ENCODE measurements at places on chromosomes 1 and 21.

GRCh38 chr21:31084689-31085088, 46.4 kb upstream of the KRTAP19-8 start:
- no peak for DNase-seq

GRCh38 chr1:162351246-162351842, 25.3 kb downstream of the SPATA46 start:
- no peak for DNase-seq

- no peak for DNase-seq
Observed at GRCh38 chr1:33473900-33474299, 1.5 kb downstream of the ZSCAN20 start.

DNA sequence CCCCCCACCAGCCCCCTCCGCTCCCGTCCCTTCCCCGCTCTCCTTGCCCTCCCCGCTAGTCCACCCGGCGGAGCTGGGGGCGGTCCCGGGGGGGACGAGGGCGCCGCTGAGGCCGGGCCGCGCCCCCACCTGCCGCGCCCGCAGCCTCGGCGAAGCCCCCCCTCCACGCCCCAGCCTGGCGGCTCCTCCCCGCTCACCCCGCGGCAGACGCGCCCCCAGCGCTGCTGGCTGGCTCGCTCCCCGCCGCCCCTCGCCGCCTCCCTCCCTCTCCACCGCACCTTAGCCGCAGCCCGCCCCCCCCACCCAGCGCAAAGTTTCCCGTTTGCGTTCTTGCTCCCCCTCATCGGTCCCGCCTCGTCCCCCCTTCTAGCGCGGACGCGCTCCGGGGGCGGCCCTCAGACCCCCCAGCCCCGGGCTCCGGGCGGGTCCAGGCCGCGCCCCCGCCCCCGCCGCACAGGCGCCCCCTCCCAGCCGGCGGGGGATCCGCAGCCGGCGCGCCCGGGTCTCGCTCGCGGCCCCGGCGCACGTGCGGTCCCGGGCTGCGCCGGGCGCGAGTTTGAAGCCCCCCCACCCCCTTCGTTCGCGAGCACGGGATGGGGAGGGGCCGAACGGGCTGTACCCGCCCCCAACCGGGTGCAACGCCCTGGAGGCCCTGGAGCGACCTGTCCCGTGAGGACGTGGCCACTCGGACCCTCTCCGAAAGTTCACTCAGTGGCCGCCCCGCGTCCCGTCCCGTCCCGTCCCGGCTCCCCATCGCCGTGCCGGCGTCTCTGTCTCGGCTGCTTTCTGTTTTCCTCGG, 623 bp downstream of the PTPRF start:
- DNase-seq, result no peak

DNA sequence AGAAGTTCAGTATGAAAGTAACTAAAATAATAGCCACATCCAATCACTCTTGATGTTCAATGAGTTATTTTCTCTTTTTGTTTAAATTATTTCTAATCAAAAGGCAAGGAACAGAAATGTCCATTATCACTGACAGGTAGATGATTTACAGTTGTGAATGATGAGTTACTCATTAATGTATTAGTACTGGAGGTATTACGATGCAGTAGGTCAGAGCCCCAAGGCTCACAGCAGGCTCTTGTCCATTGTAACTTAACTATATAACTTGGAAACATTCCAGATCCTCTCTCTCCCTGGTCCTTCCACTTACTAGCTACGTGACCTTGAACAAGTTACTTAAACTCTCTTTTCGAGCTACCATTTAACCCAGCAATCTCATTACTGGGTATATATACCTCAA, 39.5 kb downstream of the CRB1 start:
- DNase-seq, result no peak

DNA sequence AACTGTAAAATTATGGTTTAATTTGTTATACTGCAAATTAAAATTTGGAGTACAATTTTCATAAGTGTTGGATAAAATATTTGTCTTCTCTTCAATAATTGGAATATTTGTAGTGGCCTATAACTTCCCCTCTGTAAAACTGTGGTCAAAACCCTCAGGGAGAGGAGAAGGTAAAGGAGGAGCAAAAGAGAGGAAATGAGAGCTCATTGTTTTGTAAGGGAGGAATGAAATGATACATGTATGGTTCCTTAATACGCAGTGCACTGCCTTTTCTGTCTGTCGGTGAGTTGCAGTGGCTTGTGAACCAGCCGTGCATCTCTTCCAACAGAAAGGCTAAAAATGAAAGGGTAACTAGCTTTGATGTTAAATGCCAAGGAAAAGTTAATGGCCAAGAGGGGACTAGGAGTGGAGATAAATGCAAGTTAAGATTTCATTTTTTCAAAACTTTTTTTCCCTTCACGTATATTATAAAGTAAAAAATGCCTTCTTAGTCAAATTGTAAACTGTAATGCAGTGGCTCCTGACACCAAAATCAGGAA, 26.4 kb downstream of the LRRC8D start:
- DNase-seq, result no peak

DNA sequence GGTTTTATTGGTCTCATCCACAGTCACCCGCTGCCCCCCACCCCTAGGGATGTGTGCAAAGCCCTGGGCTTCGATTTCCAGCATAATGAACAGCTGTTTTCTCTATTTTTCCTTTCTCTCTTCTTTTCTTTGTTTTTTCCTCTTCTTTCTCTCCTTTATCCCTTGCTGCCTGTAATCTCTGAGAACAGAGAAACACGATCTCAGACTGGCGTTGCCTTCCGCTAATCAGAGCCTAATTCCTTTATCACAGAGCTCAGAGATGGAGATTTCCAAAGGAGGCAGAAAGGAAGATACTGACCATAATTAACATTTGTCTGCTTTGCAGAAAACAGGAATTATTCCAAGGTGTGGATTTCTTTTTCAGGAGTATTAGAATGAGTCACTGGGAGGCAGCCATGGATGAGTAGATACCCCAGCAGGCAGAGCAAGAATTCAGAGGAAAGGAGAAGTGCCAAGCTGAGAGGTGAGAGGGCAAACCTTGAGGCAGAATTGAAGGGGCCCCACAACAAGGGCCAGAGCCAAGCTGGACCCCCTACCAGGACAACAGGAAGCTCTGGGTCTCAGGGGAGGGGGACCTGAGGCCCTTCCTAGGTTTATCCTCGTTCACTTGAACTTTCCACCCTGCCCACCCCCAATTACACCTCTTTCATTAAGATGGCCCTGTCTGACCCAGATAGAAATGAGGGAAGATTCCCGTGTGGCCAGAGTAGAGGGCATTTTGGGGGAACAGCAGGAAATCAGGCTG, 33.3 kb downstream of the MATN1 start:
- no peak for DNase-seq

GRCh38 chr1:86423473-86423872, 498 bp upstream of the CLCA2 start:
- no peak for DNase-seq

GRCh38 chr1:37303884-37304574, 170.4 kb upstream of the ZC3H12A start:
- no peak for DNase-seq

DNA sequence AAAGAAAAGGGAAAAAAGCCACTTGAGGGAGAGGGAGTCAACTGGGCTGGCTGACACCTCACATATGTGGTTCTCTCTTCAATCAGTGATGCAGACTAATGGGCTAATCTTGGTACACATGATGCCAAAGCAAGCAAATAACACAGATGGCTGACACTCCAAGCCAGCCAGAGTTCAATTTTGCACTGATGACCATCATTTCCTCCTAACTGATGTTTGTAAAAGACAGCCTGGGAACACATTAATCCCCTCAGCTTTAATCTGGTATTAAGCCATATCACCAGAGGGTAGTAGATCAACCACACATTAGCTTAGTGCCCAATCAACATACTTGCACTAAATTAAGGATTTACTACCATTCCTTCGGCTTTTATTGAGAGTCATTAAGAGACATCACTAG, 2.8 kb downstream of the VPS72 start:
- DNase-seq, result no peak

DNA sequence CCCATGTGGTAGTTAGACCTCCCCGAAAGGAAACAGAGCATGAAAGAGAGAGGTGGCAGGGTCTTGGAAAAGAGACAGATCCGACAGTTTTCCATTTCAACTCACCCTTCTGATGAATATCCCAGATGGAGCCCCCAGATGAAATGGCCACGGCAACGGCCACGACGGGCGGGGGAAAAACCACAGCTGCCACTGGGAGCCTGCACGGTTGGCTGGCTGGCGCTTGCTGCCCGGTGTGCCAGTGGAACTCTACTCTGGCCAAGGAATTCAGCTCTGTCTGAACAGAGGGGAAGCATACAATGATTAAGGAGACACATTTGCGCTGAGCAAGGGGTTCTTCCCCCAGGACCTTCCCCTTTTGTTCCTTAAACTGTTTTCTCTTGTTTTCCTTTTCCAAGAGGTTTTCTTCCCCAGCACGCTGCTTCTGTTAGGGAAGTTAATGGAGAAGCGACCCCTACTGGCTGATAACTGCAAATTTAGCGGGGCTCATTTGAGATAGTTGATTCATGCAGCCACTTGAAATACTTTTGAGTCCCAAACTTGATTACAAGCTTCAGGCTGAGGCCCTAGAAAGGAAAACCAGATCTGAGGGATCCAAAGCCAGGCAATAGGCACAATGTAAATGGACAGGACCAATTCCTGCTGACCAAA, 1122.5 kb downstream of the NCAM2 start:
- peak; percentile 1 for DNase-seq

GRCh38 chr1:179034720-179035119, 9.0 kb downstream of the FAM20B start:
- peak; percentile 74 for DNase-seq

- DNase-seq, result no peak
Observed at GRCh38 chr1:234230414-234230862, 142.8 kb upstream of the COA6 start.

GRCh38 chr1:19981507-19982312, 2.3 kb upstream of the PLA2G2A start:
- no peak for DNase-seq

DNA sequence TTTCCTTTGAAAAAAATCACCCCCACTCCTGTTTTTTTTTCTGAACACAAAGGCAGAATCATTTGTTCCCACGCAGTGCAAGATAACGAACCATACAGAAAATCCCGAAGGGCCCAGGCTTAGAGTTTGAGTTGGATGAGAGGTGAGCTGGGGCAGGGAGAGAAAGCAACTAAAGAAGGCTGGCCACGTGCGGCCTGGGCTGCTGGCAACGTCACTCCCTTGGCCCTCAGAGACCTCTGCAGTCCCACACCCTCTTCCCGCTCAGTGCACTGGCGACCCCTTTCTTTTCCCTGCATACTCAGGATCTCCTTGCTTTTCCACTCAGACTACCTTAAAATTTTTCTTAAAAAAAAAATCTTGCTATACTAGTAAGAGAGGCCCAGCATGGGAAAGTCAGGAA, 28.2 kb upstream of the CRNN start:
- no peak for DNase-seq

GRCh38 chr1:206923009-206923960, 1.5 kb upstream of the FCMR start:
- DNase-seq, result no peak

GRCh38 chr1:160628799-160629263, 18.0 kb downstream of the SLAMF1 start:
- DNase-seq, result no peak

DNA sequence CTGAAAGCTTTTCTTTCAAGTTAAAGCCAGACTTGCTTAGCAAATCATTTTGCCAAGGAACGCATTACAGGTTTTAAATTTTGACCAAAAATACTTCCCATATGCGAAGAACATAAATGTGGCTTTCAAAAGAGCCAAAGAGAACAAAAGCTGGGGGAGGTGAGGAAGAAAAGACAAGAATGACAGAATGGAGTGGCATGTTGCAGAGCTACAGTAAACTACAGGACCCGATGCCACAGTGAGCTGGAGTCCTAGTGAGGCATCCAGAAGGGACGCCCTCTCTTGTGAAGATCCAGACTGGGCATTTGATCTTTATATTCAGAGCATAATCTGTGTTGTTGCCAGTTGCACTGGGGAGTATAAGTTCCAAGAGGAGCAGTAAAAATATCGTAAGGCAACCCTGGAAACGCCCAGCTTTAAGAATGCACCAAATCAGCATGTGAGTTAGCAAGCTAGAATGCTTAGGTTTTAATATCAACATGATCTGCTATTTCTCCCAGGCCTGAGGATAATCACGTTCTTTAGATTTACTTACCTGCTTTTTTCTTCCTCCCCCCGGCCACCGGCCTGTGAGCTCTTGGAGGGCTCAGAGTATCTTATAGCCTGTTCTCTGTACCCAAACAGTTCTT, 48.4 kb upstream of the HOOK1 start:
- DNase-seq, result no peak

GRCh38 chr1:17687145-17687544, 68.0 kb upstream of the ACTL8 start:
- peak; percentile 11 for DNase-seq

DNA sequence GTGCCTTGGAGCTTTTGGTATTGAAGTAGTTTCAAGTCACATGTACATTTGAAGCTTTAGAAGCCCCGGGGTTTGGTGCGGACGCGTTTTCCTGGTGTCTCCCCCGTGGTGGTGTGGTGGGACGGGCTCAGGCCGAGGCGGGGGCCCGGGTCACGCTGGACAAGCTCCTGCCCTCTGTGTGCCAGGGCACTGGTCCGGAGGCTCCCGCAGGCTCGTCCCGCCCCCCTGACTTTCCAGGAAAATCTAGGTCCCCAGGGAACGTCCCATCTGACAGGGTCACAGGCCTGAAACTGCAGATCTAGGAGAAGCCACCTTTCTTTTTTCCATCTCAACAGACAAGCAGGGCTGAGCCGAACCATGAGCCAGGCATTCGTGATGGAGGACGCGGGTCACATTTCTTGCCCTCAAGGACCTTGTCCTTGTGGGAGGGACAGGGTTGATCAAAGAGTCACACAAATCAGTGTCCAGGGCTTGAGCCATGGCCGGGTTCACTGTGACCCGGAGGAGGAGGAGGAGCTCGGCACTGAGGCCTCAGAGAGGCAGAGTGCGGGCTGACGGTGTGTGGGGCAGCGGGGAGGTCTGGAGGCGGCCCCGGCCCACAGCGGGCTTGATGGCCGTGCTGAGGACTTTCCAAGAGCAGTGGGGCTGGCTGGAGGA, 1.6 kb downstream of the DMRTB1 start:
- DNase-seq, result no peak

GRCh38 chr1:223775054-223775453, 62.7 kb downstream of the CAPN2 start:
- peak; percentile 79 for DNase-seq

- peak; percentile 85 for DNase-seq
Observed at GRCh38 chr1:60171801-60172200, 98.2 kb upstream of the C1orf87 start.

DNA sequence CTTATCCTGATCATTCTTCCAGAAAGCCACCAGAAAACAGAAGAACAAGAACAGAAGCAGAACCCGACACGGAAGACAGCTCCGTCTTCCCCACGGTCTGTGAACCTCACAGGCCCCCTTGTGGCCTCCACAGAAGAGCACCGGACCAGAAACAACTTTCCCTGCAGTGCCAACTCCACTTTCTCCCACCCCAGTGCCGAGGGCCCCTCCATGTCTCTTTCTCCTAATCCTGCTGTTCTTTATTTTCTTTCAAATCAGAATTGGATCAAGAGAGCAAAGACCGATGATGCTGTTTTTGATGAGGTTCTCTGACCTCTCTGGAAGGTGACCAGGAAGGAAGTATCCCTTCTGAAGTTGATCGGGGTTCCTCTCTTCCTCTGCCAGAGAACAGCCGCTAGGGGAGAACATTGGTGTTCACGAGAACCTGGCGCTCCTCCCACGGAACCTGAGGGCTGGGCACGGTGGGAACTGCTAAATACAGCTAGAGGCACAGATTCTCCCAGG, 58.9 kb upstream of the CTTNBP2NL start:
- peak; percentile 56 for DNase-seq
